ENCODE measurements at places on chromosomes 2 and 18.

GRCh38 chr2:1154710-1155594 lies 204.3 kb downstream of the SNTG2 start:
- DNase-seq, result no peak

GRCh38 chr2:171407030-171407675 lies 26.6 kb downstream of the METTL8 start:
- no peak for DNase-seq

GRCh38 chr18:58464104-58464625 lies 164.7 kb downstream of the ALPK2 start:
- DNase-seq, result no peak

DNA sequence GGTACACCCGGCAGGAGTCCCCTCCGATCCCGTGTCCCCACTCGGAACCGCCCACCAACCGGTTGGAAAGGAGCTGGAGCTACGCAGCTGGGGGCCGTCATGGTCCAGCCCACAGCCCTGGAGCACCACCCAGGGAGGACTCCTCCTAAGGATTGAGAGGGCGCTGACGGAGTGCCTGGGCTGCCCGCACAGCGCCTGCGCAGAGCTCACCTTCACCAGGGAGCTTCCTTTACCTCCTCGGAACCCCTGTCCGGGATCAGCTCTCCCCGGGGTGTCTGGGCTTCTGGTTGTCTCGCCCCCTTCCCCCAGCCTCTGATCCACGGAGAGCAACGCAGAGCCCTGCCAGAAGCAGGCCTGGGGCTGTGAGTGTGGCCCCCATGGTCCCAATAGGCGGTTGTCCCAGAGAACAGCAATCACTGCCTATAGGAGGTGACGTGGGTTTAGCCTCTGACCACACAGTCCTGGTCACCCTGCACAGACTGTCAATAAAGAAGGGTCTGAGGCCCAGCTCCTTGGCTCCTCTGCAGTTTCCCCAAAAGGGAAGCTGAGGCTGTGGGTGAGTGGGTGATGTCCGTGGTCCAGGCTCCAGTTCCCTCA lies 14.6 kb downstream of the ALPG start:
- no peak for DNase-seq

DNA sequence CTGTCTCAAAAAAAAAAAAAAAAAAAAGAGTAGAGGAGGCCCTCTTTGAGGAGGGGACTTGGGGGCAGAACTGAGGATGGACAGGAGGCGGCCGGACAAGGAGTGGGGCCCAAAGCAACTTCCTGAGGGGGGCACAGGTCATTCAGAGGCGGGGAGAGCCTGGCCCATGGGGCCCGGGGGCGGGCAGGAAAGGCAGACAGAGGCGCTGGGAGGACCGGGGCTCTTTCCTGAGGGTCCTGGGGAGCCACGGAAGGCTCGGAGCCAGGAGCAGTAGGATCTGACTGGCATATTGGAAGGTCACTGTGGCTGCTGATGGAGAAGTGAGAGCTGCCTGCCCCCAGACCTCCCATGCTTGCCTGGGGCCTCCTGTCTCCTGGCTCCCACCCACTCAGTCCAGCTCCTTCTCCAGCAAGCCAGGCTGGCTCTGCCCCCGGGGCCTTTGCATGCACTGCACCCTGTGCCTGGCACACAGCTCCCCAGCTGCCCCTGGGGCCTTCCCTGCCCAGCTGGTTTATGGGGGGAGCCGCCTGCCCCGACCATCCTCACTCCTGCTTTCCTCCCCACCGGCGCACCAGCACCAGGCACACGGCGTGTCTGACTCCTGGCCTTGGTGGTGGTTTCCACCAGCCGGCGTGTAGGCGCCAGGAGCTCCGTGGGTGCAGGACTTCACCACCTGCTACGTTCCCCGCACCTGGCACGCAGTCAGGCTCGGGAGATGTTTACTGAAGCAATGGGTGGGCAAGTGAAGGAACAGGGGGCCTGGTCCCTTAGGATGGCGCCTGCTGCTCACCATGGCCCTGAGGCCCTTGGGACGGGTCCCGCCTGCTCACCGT lies 5.6 kb downstream of the ESPNL start:
- DNase-seq, result no peak

- DNase-seq, result no peak
Observed at GRCh38 chr2:10378189-10378588, 69.9 kb downstream of the ODC1 start.

DNA sequence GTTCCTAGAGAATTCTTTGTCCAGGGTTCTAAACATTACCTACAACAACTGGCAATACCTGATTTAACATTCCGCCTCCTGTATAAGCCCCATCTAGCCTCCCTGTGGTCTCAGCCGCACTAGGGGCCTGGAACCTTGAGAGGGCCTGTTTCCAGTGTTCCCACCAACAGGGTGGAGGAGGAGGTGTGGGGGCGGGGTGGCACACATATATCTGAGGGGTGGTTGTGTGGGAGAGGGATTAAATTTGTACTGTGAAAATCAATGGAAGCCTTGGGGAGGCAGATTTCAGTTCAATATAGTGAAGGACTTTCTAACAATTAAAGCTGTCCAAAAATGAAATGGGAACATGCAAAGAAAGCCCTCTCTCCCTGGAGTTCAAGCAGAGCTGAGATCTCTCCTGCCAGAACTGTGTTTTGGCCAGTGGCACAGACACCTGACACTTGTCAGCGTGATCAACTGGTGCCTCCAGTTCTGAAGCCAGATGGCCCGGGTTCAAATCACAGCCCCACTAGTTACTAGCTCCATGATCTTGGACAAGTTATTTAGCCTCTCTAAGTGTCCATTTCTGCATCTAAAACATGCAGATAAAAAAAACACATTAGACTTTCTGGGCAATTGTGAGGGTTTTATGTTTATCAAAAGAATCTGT lies 17.0 kb upstream of the FZD7 start:
- no peak for DNase-seq

- DNase-seq, result no peak
Observed at GRCh38 chr2:129881786-129882396, 97.6 kb upstream of the RAB6C start.

DNA sequence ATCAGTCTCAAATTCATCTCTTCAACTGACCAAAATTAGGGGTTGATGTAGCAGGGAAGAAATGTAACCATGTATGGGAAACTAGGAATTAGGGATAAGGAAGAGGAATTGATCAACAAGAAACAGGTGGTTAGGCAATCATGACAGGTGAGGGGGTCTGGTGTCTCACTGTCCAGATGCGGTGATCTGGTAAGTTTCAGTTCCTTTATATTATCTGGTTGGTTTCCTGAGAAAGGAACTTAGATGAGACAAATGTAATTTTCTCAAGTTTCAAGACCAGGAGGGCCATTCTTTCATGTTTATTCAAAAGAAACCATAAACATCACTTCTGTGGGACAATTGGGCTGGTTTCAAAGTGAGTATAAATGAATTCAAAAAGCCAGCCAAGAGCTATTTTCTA lies 306.2 kb upstream of the KCNJ3 start:
- DNase-seq, result no peak

DNA sequence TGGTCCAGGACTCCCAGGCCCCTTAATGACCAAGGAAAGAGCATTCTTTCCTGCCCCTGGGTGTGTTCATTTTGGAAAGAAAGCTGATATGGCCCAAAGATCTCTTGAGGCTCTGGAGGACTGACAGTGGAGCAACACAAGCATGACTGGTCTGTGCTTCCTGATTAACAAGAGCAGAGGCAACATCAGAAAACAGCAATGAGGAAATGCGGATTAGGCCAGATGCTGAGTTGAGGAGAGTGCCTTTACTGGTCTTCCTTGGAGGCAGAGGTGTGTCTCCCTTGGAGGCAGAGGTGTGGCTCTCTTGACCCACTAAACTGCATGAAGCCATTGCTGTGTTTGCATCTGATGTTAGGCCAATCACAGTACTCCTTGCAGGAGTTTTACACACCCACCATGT lies 19.9 kb downstream of the IL36B start:
- no peak for DNase-seq

DNA sequence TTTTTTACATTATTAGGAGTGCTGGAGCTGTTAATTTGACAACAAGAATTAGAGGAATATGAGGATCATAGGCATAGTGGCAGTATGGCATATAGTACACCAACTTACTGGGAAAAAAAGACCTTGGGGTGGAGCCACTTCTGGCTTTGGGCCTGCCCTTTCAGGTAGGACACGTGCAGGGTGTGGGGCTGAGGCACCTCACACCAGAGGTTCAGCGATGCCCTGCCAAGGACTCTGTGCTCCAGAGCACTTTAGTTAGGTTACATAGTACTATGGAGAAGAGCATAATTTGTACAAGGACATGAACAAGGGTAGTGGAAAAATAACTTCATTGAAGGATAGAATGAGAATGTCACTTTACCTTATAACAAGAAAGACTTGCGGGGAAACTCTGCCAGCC lies 77.1 kb upstream of the CD302 start:
- DNase-seq, result no peak
